ENCODE measurements at places on chromosomes 7 and 10.

GRCh38 chr7:145050415-145050814 is 214.6 kb upstream of the TPK1 start:
- no peak for DNase-seq

DNA sequence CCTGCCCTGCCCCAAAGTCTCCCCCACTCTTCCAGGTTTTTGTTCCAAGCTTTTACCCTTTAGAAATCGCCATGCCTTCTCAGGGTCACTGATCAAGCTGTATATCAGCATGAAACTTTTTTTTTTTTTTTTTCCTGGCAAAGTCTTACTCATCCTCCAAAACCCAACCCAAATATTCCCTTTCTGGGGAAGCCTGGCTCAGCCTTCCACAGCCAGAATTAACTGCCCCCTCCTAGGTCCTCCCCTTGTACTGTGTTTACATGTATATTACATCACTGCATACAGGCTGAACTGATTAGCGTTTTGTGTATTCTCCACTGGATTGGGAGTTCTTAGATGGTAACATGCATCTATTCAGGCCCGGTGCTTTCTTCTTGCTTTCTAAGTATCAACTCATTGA is 4.6 kb upstream of the NOBOX start:
- DNase-seq, result no peak

- peak; percentile 75 for DNase-seq
Observed at GRCh38 chr10:101272229-101272868, 43.1 kb upstream of the LBX1 start.

DNA sequence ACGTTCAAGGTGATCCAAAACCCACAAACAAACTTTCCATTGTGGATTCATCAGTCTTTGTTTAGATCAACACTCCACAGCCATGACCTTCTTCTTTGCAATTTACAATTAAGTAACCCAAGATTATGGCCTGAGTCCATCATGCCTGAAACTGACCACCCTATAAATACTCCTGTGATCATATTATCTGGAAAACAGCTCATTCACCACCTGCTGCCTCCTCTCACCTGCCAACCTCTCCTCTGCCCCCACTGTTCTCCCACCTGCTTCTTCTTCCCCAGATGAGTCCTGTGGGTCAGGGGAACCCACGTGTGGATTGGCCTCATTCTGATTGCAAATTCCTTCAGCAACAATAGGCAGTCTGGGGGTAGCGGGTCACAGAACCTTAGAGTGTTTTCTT is 81.4 kb downstream of the ABLIM1 start:
- no peak for DNase-seq

GRCh38 chr10:49187044-49187484 is 1.1 kb downstream of the TMEM273 start:
- DNase-seq, result no peak

DNA sequence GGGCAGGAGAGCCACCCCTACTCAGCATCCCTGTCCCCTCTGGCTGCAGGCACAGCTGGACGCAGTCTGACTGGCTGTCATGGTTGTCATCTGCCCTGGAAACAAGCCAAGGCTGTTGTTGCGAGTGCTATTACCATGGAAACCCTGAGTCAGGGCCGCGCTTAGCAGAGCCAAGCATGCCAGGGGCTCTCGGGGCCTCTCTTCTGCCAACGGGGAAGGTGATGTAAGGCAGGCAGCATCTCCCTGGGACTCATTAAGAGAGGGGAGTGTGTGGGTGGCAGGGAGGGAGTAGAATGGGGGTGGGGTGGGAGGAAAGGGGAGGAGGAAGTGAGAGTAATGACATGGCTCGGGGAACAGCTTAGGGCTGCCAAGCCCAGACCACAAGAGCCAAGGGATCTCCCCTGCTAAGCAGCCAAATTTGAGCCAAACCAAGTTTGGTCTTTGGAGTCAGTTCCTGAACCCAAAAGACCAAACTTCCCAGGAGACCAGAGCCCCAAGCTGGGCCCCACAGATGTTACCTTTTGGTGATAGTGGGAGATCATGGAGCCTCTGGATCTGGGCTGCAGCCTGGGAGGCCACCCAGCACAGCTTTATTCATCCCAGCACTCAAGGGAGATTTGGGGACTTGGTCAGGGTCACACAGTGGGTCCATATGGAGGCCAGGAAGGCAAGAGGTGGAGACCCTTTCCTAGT is 67.6 kb downstream of the TMEM130 start:
- no peak for DNase-seq

DNA sequence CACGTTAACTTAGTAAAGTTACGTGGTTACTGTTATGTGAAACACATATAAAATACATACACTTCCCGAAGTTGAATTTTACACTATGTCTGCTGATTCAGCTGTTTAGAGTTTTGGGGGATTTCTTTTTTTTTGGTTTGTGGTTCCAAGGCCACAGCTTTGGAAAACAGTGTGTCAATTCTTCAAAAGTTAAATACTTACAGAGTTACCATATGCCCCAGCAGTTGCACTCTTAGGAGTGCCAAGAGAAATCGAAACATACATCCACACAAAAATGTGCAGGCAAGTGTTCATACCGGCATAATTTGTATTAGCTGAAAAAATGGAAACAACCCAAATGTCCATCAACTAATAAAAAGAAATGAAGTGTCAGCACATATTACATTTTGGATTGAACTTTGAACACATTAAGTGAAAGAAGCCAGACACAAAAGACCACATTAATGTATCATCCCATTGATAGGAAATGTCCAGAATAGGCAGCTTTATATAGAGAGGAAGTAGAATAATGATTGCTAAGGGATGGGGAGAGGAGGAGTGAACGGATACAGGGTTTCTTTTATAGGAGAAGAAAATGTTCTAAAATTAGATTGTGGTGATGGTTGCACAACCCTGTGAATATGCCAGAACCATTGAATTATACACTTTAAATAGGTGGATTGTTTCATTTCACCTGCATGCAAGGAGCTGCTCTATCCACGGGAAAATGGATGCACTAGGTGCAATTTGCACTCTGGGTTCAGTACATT is 17.6 kb downstream of the APBB1IP start:
- no peak for DNase-seq

- no peak for DNase-seq
Observed at GRCh38 chr10:77978360-77978759, 51.0 kb downstream of the POLR3A start.

DNA sequence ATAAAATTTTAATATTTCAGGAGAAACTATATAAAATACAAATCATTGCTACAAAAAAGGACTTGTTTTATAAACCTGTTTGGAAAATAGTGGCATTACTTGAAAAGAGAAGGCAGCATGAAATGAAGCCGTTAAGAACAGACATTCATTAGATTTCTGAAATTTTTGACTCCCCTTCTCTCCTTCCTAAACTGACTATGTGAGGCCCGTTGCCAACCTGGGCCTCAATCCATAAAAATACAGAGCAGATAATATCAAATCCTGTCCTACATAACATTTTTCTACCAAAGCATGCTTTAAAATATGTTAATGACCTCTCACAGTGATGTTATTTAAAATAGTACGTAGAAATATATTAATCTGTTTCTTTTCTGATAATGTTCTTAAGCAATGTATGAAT is 34.5 kb upstream of the ING3 start:
- no peak for DNase-seq

GRCh38 chr10:21702633-21703111 is 168.6 kb downstream of the MLLT10 start:
- no peak for DNase-seq

DNA sequence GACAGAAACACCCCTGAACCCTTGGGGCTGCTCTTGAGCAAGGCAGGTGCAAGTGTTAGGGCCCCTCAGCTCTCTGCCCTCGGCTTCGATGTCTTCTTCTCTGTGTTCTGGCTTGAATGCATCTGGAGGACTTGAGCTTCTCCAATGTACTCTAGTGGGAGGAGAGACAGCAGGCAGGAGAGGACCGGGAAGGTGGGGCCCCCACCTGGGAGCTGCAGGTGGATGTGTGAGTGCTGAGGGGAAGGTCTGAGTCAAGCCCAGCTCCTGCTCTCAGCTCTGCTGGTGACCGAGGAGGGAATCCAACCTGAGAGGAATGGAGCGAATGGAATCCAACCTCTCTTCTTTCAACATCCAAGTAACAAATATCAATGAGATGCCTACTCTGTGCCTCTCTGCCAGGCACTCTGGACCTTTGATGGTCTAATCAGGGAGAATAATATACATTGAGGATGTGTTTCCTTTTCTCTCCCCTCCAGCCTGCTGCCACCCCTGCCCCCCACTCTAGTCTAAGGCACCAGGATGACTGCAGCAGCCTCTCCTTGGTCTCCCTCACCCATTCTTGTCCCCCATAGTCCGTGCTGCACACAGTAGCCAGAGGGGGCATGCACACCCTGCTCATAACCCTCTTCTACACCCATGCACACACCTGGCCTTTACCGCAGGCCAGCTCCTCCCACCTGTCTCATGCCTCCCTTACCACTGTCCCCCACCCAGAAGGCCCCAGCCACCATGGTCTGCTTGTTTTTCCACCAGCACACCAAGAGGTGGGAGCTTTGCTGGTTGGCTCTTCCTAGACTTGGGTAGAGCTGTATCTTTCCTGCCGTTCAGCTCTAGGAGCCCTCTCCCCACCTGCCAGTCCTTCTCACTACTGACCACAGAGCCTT is 13.6 kb downstream of the TBATA start:
- DNase-seq, result no peak

- DNase-seq, result no peak
Observed at GRCh38 chr7:12583922-12584321, 13.4 kb downstream of the SCIN start.

DNA sequence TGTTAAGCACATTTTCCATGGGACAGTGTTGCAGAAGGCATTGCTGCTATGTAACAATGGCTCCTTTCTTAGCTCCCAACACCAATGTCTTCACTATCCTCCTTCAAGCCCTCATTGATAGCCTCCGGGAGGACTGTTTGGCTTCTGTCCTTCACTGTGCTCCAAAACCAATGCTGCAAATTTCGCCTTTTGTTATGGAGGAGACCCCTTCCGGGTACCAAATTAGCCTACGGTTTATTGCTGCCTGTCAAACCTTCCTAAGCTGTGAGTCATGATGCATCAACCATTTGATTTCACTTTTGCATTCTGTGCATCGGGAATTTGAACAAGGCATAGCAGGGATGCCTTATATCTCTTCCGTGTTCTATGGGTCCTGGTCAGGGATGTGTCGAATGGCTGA is 432.9 kb downstream of the GATA3 start:
- no peak for DNase-seq
